Pancreas (tissue), 10 donors: ENCODE measurements at places on chromosomes 3 and 15. TPM values are rescaled to one million over a fixed set of nuclear protein-coding genes. Genes with fewer than 3 reads are reported as not detected.

DNA sequence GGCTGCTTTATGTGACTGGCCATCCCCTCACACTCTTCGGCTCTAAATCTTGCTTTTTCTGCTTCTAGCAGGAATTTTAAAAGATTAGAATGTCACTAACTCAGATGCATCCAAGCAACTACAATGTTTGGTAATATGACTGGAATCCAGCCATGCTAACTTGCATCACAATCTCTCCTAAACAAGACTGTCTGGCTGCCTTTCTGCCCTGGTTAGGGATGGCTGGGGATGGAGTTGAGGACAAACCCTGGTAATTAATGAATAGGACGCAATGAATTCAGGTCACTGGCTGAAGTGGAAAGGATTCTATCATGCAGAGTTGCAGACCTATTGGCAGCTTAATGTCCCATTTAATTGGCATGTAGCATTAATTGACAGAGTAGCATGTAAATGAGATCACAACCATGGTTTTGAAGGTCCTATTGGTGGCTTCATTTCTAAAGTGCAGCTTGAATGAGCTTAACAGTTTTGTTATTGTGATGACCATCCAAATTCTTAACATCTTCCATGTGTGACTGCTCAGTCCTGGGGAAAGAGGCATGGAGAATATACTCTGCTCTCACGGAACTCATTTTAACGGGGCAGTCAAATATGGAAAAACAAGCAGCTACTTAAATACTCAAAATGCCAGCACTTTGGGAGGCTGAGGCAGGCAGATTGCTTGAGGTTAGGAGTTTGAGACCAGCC lies 21.7 kb downstream of the NMNAT3 start:
- DNase-seq, result no peak
- no peaks in the 10 kb centered on the region for H3K27me3 ChIP-seq
- no peaks in the 10 kb centered on the region for H3K36me3 ChIP-seq
- no peak overlapping the region for H3K27ac ChIP-seq
- peaks cover 4% of the 10 kb centered on the region for H3K4me1 ChIP-seq

DNA sequence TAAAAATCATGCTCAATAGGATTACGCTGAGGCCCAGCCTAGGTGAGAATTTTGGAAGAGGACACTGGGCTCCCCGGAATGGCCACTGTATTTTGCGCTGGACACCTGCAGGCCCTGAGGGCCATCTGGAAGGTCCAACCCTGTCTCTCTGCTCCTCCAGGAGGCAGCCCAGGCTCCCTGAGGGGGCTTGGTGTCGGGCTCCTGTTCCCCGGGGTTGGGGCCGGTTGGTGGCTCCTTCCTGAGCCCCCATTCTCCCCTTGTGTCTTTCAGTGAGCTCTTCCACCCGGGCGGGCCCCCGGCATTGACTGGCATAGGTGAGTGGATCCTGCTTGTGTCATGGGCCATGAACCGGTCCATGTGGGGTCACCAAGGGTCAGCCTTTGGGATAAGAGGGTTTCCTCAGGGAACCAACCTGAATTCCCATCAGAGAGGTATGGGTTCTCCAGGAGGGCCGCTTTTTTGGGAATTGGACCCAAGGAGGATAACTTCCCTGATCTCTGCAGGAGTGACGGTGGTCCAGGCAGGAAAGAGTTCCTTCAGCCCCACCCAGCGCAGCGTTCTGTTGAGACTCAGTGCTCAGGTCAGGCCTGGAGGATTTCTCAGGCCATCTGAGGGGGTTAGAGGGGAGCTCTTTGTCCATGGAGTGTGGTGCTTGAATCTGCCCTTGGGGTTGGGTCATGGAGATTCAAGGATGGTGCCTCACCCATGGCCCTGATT lies 187.8 kb downstream of the UBE3A start:
- no peaks in the 10 kb centered on the region for H3K36me3 ChIP-seq
- H3K27ac ChIP-seq, result no peak overlapping the region
- H3K4me1 ChIP-seq, result no peaks in the 10 kb centered on the region
- no peak overlapping the region for H3K4me3 ChIP-seq
- no peaks in the 10 kb centered on the region for H3K27me3 ChIP-seq

Gene CHST2
- 0.51 TPM for total RNA-seq

Gene LSAMP
- 0.87 TPM for total RNA-seq

DNA sequence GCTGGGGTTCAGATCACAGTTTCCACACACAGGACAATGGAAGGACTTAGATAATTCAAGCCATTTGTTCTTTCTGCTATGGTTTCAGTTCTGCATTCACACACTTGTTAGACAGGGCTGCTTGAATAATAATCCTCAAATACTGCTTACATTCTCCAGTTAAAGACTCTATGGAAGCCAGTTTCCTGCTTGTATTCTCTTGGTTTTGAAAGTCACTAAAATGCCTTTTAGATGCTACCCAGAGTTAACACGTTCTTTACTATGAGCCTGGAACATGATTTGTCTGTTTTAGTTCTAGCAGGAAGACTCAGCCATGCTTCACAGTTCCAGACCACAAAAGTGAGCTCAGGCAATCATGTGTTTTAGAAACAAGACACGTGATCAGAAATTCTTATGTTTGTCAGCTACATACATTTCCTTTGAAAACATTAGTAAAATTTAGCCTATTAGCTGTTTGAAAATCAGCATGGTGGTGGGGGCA lies 152.4 kb downstream of the LEKR1 start:
- H3K36me3 ChIP-seq, result no peaks in the 10 kb centered on the region
- H3K27me3 ChIP-seq, result no peaks in the 10 kb centered on the region
- DNase-seq, result no peak
- peaks cover 3% of the 10 kb centered on the region for H3K4me1 ChIP-seq
- no peak overlapping the region for H3K4me3 ChIP-seq

DNA sequence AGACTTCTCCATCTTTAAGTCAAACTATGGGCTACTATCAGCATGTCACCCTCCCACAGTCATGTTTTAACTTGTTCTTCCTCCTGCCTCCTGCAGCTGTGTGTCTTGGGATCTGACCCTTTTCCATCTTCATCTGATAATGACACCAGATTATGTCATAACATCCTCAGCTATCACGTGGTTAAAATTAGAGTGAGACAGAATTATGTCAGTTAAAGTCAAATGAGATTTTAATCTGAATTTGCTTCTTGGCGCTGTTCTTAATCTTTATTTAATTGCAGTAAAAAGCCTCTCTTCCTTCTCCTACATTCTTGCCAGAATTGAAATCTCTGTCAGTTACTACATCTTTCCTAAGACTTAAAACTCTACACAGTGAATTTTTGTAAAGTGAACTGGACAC lies 107.2 kb downstream of the ARPP21 start:
- no peaks in the 10 kb centered on the region for H3K27me3 ChIP-seq
- H3K4me3 ChIP-seq, result no peak overlapping the region
- H3K27ac ChIP-seq, result no peak overlapping the region

Gene GRAMD1C
- total RNA-seq, result 6.2 TPM

GRCh38 chr3:29065211-29065785 lies 215.6 kb upstream of the RBMS3 start:
- no peak overlapping the region for H3K27ac ChIP-seq
- DNase-seq, result peak; percentile 81
- H3K4me1 ChIP-seq, result peaks cover 4% of the 10 kb centered on the region
- no peaks in the 10 kb centered on the region for H3K36me3 ChIP-seq
- H3K27me3 ChIP-seq, result no peaks in the 10 kb centered on the region

DNA sequence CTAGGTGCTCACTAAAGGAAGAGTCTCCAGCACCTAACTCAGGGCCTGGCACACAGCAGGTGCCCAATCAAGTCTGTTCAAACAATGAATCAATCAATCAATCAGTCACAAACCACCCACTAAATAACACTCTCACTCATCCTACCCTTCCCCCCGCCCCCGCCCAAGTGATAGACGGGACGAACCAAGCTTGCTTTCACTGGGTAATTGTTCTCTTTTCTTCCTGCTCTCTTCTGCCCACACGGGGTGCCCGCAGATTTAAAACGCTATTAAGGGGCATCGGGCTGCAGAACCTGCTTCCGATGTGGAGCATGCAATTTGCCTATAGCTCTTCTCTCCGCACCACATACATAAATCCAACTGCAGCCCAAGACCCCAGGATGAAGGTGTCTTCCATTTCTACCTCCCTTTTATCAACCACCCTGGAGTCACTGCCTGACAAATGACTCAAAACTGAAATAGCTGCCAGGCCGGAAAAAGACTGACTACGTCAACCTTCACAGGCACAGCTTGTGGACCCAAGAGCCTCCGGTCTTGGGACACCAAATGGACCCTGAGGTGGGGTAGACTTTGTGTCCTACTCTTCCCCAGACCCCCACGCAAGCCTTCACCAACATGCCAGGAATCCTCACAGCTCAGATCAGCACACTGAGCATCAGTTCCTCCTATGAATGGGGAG lies 1.7 kb downstream of the KLHL25 start:
- no peaks in the 10 kb centered on the region for H3K36me3 ChIP-seq
- peaks cover 9% of the 10 kb centered on the region for H3K4me1 ChIP-seq

GRCh38 chr3:41163006-41163405 lies 36.3 kb upstream of the CTNNB1 start:
- H3K4me3 ChIP-seq, result no peak overlapping the region
- H3K36me3 ChIP-seq, result no peaks in the 10 kb centered on the region
- no peak overlapping the region for H3K27ac ChIP-seq
- no peak for DNase-seq
- H3K27me3 ChIP-seq, result no peaks in the 10 kb centered on the region
- no peaks in the 10 kb centered on the region for H3K4me1 ChIP-seq

GRCh38 chr3:86562090-86562489 lies 428.9 kb downstream of the VGLL3 start:
- H3K27me3 ChIP-seq, result no peaks in the 10 kb centered on the region
- DNase-seq, result no peak
- no peaks in the 10 kb centered on the region for H3K36me3 ChIP-seq
- no peaks in the 10 kb centered on the region for H3K4me1 ChIP-seq

GRCh38 chr3:55630280-55630920 lies 143.3 kb upstream of the WNT5A start:
- no peak overlapping the region for H3K27ac ChIP-seq
- H3K36me3 ChIP-seq, result no peaks in the 10 kb centered on the region
- H3K4me1 ChIP-seq, result no peaks in the 10 kb centered on the region
- H3K4me3 ChIP-seq, result no peak overlapping the region

Gene AP2M1
- total RNA-seq, result 79.5 TPM

GRCh38 chr3:41753651-41754050 lies 208.3 kb downstream of the ULK4 start:
- no peaks in the 10 kb centered on the region for H3K27me3 ChIP-seq
- H3K27ac ChIP-seq, result no peak overlapping the region
- no peaks in the 10 kb centered on the region for H3K4me1 ChIP-seq

DNA sequence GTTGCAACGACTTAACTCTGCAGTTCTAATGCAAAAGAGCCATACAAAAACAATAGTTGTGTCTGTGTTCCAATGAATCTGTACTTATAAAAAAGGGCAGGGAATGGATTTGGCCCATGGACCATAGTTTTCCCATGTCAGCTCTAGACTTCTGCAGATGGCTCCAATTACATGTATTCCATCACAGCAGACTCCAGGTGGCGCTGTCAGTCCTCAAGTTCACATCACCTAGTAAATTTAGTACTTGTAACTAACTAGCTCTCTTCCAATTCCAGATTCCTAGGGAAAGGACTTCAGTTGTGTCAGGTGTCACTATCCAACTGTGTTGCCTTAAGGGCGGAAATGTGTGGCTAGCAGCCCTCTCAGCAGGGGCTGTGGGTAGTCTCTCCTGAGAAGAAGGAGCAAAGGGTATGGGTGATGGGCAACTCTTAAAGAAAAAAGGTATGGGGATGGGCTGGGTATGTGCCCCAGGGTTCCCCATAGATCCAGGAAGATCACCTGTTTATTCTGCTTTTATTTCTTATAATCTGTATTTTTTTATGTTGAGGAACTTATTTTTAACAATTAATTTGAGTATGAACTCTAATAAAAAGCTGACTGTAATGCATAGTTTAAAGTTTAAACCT lies 36.2 kb downstream of the BBS4 start:
- H3K36me3 ChIP-seq, result no peaks in the 10 kb centered on the region

DNA sequence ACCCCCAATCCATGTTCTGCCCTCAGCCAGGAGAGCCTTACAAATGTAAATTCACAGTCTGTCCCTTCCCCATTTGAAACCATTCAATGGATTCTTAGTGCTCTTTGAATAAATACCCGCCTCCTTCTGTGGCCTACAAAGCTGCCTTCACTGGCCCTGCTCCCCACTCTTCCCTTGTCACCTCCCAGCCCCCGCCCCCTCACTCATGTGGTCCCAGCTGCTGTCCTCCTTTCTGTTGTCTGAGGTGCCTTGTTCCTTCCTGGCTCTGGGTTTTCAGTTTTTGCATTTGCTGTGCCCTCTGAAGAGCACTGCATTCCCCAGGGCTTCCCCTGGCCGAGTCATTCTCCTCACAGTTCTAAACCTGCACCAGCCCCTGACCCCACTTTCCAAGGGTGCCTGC lies 3.2 kb downstream of the EFCAB12 start:
- H3K27ac ChIP-seq, result no peak overlapping the region
- H3K4me1 ChIP-seq, result peaks cover 8% of the 10 kb centered on the region
- no peaks in the 10 kb centered on the region for H3K27me3 ChIP-seq
- H3K4me3 ChIP-seq, result no peak overlapping the region
- H3K36me3 ChIP-seq, result no peaks in the 10 kb centered on the region
